ENCODE measurements at places on chromosomes 16 and 17.

- DNase-seq = no peak
Observed at GRCh38 chr16:58515871-58516767, 802 bp downstream of the SETD6 start.

DNA sequence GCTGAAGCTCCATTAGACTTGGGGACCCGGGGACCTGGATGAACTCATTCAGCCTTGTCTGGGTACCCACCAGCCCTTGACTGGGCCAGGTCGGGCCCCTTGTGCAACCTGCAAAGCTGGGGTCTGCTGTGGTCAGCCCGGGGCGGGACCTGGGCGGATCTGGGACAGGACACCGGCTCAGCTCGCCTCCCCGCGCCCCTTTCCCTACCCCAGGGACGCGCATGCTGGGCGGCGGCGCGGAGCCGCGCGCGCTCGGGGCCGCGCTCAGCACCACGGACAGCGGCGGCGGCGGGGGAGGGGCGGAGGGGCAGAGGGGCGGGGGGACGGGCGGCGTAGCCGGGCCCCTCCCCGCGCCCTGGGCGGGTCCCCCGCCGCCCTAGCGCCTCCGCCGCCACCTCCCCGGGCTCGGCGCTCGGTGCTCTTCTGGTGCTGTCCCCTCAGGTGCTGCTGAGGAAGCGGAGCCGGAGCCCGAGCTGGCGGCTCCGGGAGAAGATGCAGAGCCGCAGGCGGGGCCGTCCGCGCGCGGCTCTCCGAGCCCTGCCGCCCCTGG is 7.4 kb downstream of the ACD start:
- DNase-seq = no peak

DNA sequence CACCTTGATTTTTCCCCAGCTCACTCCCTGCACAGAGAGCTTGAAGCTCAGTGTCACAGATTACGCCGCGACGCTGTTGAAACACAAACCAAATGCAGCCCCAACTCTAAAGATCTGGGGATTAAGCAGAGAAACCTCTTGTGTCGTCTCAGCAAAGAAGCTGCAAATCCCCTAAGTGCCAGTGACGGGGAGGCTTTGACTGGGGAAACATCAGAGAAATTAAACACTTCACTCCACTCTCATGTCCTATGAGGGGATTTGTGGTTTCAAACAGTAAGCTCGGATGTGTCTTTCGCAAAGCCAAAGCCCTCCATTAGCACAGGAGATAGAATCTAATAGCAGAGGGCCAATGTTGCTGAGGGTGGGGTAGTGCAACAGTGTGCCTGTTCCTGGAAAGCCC is 233.7 kb downstream of the HS3ST4 start:
- no peak for DNase-seq

GRCh38 chr16:55184052-55184451 is 140.0 kb upstream of the IRX6 start:
- DNase-seq = no peak

GRCh38 chr17:8927395-8927794 is 38.1 kb downstream of the PIK3R5 start:
- no peak for DNase-seq

DNA sequence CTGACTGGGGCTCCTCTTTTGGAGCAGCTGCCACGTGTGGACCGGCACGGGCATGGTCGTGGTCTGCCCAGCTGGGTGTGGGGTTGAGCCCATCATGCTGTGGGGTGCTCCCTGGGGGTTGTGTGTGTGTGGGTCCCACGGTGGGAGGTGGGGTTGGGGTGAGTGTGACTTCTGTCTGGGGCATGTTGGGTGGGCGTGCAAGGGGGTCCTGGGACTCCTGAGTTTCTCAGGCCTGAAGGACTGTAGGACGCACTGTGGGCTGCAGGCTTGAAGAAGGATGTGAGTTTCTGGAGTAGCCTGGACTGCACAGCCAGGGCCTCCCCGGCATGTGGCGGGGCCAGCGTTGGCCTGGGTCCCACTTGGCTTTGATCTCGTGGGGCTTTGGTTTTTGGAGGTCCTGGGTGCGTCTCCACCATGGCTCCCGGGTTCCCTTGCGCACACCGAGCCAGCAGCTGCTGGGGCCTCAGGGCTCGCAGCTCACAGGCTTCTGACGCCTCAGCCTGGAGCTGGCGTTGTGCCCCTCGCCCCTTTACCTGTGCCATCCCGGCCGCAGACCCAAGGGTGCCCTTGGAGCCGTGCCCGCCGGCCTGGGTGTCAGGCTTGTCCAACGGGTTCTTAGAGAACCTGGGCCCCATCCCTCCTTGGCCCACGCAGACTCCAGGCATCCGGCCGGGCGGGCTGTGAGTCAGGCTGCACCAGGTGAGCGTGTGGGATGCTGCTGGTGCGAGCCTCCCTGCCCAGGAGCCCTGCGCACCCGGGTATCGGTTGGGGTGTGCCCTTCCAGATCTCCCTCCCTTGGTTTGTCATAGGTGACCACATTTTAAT is 34.4 kb upstream of the ZNF750 start:
- DNase-seq = no peak

DNA sequence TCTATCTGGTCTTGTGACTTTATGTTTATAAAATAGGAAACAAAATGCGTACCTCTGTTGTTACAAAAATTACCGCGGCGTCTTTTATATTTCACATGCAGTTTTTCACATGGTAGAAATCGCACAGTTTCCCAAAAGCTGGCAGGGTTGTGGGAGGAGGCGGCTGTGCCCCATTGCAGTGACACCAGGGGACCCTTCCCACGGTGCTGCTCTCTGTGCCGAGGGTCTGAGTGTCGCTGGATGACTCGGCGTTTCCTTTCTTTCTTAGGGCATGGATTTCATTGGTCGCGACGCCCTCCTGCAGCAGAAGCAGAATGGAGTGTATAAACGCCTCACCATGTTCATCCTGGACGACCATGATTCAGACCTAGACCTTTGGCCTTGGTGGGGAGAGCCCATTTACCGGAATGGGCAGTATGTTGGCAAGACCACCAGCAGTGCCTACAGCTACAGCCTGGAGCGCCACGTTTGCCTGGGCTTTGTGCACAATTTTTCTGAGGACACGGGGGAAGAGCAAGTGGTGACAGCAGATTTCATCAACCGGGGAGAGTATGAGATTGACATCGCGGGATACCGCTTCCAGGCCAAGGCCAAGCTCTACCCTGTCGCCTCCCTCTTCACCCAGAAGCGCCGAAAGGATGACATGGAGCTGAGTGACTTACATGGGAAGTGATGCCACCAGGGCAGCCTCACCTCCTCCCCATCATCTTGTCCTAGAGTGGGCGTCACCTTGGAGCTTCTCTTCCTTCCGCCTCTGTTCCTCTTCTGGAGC is 17.2 kb upstream of the CLEC18C start:
- DNase-seq = no peak

- no peak for DNase-seq
Observed at GRCh38 chr16:51019617-51020016, 131.5 kb downstream of the SALL1 start.

DNA sequence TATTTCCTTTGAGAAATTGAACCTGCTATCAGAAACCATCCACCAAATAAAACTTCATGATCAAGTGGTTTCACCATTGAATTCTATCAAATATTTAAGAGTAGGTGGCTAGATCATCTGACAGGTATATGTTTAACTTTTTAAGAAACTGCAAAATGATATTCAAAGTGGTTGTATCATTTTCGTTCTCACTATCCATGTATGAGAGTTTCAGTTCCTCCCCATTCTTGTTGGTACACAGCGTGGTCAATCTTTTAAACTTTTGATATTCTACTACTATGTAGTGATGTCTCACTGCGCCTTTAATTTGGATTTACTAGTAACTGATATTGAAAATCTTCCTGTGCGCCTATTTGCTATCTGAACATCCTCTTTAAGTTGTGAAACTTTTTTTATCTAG is 163.7 kb downstream of the CYB561 start:
- no peak for DNase-seq

GRCh38 chr17:48247038-48247437 is 139.5 kb downstream of the SNX11 start:
- no peak for DNase-seq

DNA sequence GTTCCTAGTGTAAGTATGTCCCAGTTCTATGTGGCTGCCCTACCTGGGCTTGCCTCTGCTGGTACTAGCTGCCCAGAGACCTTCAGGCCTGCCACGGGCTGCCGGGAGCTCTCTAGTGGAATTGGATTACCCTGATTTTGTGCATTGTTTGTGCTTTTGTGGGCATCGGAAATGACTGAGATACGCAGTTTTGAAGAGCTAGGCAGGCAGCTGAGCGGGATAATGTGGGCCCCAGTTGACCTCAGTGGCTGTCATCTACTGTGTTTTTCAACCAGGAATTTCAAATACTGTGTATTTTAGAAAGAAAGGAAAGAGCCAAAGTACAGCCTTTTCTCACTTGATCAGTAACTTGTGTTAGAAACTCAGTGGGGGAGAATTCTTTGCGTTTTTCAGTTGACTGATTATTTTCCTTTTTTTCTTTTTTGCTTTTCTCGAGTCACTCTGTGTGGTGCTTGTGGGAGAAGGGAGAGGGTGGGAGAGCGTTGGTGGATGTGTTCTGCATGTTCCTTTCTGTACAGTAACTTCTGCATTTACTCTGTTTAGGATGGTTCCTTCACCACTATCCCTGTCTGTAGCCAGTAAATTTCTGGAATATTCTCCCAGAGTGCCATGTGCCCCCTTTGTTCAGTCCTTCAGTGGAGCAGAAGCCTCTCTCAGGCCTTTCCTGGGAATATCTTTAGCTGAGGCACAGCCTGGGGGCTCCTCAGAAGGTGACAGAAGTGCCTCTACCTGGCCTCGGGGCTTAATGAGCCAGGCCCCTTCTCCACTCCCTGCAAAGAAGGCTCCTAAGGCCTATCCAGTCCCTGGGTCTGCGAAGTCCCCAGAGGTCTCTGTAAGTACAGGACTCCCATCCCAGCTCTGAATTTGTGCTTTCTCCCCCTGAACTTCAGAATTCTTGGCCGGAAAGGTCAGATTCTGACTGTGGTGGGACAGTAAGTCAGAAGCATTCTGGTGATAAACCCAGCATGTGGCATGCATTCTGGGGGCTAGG is 15.0 kb upstream of the SLC12A3 start:
- no peak for DNase-seq

DNA sequence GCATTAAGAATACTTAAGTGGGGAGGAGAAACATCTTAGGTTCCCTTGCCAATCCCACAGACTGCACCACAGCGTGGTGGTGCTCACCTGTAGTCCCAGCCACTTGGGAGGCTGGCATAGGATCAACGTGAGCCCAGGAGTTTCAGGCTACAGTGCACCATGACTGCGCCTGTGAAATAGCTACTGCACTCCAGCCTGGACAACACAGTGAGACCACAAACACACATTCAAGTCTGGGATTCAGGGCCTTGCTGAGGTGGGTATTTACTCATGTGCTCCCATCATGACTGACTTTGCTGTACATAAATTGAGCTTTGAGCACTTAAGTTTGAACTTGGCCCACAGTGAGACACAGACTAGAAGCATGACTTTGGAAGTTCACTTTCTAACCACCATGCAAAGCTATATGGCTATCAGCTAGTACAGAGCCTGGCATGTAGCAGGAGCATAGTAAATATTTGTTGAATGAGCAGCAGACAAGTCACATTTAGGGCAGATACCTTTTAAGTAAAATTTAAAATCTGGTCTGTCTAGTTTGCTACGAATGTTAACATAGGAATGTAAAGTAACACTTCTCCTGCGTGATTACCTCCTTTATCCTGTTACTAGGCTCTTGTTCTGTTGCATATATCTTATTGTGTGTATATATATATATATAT is 33.5 kb downstream of the CEP95 start:
- no peak for DNase-seq

GRCh38 chr17:38353086-38353604 is 1.5 kb downstream of the SOCS7 start:
- no peak for DNase-seq

DNA sequence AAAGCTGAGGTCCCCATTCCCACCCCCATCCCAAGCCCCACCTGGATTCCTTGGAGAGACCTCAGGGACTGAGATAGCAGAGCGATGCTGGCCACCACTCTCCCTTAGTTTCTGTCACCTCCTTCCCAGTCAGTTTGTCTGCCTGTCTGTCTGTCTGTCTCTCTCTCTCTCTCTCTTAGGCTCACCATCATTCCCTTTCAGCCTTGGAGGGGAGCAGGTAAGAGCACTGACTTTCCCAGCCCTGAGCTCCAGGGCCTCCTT is 5.9 kb downstream of the CD300LB start:
- DNase-seq = no peak

DNA sequence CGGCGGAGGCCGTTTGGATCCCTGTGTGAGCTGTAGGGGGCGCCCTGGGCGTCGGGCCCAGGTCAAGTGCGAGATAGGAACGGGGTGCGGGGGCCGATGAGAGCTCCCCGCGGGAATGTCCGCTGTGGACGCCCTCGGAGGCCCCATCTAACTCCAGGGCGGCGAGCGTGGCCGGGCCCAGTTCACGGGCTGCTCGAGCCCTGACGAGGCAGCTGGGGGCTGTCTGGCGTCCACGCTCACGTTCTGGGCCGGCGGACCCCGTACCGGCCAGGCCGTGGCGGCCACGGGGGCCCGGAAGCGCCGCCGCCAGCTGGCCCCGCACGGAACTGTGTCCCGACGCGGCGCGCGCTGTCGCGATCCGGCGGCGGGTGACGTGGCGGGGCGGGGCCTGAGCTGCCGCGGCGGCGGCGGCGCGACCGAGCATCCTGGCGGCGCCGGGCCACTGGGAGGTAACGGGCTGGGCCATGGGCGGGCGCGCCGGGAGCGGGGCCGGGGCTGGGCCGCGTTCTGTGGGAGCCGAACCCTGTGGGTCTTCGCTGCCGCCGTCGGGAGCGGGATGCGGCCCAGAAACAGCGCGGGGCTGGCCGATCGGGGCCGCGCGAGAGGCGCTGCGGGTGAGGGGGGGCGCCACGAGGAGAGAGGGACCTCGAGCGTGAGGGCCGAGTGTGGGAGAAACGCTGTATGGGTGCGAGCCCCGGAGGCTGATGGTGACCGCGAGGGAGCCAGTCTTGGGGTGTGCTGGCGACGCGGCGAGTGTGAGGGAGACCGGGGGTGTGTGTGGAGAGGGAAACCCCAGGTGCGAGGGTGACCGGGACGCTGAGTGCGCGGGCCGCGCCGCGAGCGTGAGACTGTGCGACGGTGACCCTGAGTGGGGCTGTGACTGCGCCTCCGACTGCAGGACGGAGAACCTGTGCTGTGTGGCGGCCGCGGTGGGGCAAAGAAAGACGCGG is at the start of gene SLC7A6:
Gene SLC7A6, plus strand, starts transcription at position 399 of the 950 bp plus-strand sequence. CDS start 10,201 bp downstream, outside the sequence.
- DNase-seq = no peak

- DNase-seq = no peak
Observed at GRCh38 chr17:4582691-4583090, 1.6 kb upstream of the SMTNL2 start.

DNA sequence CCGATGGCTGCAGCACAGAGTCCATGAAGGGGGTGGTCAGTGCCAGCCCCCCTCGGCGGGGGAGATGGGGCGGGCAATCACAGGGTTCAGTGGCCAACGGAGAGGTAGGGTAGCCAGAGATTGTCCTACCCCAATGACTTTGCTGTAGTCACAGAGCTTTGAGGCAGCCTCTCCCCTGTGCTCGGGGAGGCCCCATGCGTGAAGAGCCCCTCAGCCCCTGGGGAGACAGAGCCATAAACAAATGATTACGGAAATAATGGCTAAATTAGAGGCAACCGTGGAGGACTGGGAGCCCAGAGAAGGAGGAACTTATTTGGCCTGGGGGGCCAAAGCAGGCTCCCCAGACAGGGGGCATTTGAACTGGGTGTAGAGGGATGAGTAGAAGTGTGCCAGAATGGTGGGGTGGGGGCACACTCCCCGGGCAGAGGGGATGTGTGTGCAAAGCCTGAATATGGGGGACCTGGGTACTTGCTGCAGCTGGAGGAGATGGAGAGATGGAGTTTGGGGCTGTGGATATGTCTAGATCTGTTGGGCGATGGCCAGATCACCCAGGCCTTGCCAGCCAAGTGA is 164.8 kb downstream of the CMIP start:
- DNase-seq = no peak
